AG10803 (cell line): ENCODE measurements at places on chromosomes 5 and 9.
A peak's percentile ranks its signal among the peaks of the same experiment; 100 is the strongest.

DNA sequence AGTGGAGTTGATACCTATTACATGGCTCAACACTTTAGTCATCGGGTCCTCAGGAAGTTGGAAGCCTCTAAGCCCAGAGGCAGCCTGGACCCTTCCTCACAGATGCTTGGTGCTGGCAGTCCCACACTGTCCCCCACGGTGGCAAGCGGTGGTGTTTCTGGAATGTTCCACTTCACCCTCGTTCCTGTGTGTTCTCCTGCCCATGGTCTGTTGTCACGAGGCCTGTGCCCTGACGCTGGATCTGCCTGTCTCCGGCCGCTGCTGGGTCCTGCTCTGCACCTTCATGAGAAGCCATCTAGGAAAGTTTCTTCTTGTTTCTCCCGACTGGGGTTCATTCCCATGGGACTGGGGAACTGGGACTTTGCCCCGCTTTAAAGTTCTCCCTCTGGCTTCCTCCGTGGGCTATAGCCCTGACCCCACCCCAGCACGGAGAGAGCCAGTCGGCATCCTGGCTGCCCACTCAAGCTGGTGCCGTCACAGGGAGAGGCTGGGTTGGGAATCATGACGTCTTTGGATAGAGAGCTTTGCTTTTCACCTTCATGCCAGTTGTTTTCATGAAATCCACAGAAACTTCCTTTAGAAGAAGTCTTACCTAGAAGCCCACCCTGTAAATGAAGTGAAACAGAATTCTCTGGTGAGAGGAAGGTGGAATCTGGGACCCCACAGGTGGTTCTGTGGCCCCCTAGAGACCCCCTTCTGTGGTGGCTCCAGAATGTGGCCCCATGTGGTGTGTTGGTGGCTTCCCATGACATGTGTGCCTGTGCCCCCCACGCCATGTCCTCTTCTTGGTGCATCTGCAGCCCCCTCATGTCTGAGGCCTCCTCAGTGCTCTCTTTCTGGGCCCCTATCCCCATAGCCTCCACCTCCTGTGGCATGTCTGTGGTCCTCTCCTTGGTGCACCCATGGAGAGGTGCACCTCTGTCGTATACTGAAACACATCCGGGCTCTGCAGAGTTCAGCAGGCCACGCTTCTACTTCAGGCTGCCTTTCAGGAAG, 43.8 kb downstream of the TRIP13 start:
- DNase-seq, result no peak

DNA sequence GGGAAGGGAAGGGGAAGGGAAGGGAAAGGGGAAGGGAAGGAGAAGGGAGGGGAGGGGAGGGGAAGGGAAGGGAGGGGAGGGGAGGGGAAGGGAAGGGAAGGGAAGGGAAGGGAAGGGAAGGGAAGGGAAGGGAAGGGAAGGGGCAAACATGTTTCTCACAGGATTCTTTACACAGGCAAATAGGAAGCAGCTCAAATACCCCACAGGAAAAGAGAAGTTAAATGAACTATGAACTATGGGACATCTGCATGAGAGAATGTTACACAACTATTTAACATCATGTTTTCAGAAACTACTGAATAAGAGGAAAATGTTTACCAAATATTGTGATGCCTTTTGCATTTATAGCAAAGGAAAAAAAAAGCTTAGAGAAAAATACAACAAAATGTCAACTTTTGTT, 125.4 kb upstream of the SLC30A5 start:
- DNase-seq, result no peak

DNA sequence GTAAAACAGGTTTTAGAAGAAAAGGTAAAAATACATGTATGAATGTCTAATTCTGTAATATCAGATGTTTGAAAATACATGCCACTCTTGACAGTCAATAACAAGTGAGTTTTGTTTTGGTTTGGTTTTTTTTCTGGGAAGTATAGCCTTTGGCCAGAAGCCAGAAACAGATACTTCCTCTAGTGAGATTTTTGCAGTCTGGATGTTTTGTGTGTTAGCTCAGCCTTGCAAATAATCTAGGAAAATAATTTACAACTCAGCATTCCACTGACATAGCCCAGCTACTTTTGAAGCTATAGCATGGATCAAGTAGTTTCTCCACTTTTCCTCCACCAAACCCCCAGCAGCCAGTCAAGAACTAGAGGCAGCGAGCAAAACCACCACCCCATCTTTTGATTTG, 56.7 kb downstream of the SLC1A1 start:
- DNase-seq, result peak; percentile 52

GRCh38 chr5:997001-997474, 11.6 kb upstream of the NKD2 start:
- no peak for DNase-seq

- DNase-seq, result no peak
Observed at GRCh38 chr5:149374303-149374702, 4.8 kb downstream of the IL17B start.

DNA sequence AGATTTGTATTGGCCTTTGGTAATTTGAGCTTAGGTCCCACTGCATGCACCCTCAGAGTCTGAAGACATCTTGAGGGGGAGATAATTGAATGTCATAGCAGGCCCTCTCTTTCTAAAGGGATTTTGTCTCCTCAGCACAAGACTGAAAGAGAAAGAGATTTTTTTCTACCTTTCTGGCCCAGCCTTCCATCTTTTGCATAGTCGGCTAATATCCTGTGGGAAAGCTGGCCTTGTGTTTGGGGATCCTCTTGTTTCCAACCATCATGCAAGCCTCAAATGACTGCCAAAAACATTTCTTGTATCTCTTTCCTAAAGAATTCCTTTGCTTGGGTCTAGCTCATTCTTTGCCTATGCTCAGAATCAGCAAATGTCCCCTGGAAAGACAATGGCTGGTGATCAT, 42.0 kb upstream of the CDK5RAP2 start:
- DNase-seq, result no peak

- no peak for DNase-seq
Observed at GRCh38 chr5:78557601-78558000, 91.0 kb downstream of the LHFPL2 start.

DNA sequence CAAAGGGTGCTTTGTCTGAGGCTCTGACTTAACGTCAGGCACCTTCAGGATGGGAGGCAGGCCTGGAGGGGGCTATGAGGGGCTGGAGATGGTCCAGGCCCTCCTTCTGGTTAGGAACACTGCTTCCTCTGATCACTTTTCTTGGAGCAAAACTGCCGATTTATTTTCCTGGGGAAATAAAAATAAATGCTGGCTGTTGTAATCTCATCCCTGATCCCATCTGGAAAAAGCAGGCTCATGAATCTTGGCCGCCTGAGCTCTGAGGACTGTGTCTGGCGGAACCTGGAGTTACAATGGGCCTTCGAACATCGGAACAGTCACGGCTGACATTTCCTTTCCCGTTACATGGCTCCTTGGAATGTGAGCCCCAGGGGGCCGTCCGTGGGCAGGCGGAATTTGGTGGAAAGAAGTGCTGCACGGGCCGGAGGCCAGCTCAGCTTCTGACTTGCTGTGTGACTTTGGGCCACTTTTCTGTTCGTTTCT, 157.8 kb downstream of the RGS3 start:
- DNase-seq, result peak; percentile 97
